ENCODE measurements at places on chromosomes 12 and 14.

DNA sequence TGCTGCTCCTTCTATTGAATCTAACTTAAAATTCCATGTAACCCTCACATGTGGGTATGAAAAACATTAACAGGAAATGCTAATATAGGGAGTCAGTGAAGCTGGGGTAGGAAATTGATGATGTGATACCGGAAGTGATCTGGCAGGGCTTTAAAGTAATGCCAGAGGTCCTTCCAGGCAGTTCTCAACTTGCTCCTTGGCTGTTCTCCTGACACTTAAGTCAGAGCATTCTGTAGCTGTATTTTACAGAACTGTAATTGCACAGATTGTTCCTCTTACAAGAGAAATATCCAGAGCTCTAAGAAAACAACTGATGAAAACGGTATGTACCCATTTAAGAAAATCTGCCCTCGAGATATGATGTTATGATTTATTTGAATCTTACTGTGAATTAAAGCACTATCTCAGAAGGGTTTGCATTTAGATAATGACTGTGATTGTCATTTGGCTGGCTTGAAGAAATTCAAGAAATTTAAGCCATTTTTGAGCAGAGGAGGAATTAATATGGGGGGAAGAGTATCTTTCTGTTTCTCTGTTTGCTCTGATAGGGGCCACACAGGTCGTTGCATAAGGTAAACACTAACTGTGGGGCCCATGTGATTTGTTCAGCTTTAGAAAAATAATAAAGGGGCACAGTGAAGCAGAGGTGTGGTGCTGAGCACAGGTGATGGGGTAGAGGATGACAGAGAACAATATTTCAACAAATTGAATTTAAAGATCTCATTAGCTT lies 88.4 kb downstream of the BBS10 start:
- no peak for DNase-seq

DNA sequence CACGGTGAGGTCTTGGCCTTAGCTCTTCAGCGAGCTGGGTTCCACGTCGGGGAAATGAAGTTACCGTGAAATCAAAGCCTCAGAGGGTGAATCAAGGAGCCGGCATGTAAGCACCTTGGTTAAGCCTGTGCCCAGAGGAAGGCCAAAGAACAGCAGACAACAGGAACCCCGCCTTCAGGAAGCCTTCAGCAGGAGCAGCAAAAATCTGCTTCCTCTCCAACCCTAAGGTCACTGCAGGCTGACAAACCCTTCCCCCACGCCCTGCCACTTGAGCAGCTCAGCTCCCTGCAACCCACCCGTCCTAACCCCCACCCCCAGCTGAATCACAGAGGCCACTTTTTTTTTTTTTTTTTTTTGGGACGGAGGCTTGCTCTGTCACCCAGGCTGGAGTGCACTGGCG lies 72.9 kb upstream of the LTA4H start:
- peak; percentile 43 for DNase-seq

DNA sequence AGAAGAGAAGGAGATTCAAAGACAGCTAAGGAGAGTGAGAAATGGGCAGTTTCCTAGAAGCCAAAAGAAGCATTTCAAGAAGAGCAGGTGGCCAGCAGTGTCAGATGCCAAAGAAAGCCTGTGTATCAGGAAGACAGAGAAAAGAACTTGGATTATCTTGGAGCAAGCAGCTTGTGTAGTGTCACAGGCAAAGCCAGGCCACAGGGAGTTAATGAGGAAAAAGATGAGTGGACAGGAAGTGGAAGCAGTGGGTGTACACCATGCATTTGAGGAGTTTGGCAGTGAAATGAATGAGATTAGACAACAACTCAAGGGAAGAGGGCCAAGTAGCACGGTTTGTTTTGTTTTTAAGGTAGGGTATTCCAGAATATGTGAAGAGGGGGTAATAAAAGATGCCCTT lies 5.6 kb upstream of the MYH7 start:
- no peak for DNase-seq

GRCh38 chr12:11884116-11884515 lies 186.6 kb upstream of the BCL2L14 start:
- no peak for DNase-seq

DNA sequence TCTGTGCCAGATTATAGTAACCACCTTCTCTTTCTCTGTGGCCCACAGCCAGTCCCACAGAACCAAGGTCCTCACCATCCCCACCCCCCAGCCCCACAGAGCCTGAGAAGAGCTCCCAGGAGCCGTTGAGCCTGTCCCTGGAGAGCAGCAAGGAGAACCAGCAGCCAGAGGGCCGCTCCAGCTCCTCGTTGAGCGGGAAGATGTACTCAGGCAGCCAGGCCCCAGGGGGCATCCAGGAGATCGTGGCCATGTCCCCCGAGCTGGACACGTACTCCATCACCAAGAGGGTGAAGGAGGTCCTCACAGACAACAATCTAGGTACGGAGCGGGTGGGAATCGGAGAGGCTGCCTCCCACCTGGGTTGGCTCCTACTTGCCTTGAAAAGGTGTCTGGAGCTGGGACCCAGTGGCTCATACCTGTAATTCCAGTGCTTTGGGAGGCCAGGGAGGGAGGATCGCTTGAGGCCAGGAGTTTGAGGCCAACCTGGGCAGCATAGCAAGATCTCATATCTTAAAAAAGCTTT lies 34.4 kb downstream of the PHETA1 start:
- no peak for DNase-seq
